ENCODE measurements at places on chromosomes 2 and 18. TPM values are rescaled to one million over a fixed set of nuclear protein-coding genes. Genes with fewer than 3 reads are reported as not detected.

Gene DTNA
- 9.0 TPM for polyA plus RNA-seq

DNA sequence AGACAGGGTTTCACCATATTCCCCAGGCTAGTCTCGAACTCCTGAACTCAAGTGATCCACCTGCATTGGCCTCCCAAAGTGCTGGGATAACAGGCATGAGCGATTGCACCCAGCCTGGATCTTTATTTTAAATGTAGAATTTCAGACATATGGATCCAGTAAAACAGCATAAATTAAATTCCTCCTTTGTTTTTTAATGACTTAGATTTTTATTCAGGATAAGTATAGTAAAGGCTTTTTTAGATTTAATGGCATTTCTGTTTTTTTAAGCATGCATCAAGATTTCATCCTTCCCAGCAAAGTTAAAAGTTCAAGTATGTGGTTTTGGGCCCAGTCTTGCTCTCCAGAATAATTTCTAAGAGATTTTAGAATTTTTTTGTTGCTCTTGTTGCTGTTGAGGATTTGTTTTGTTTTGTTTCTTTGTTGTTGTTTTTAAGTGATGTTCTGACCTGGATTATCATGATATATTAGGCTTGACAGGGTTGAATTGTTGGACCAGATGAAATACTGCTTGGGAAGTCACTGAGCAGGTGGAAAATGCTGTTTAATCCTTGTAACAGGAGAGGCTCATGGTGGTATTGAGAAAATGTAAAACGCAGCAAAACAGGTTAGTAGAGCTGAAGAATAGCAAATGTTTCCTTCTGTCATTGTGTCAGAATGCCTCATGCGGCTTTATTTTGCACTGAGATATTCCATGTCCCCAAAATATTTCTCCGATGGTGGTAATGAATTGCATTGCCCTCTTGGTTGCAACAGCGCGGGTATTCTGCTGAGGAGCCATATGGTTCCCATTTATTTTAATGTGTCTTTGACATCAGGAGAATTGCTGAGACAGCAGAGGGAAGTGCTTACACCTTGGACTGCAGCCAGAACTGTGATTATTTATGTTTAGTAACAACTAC lies 147.9 kb downstream of the GALNT3 start:
- DNase-seq: no peak
- H3K4me3 ChIP-seq: no peak overlapping the region
- no peak overlapping the region for H3K27ac ChIP-seq

DNA sequence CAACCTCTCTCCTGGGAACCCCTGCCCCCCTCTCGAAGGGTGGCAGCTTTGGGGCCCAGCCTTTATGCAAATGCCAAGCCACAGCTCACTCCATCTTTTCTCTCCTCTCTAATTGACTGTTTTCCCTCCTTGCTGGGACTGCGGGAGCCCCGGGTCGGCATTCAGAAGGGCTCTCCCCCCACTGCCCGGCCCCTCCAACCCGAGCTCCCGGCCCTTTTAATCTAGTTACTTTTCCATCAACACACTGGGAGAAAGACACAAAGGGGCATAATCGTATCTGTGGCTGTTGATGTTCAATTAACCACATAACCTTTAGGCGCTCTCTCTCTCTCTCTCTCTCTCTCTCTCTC lies 95.4 kb downstream of the INHBB start:
- no peaks in the 10 kb centered on the region for H3K4me1 ChIP-seq
- H3K4me3 ChIP-seq: no peak overlapping the region
- H3K27ac ChIP-seq: no peak overlapping the region
- no peak for DNase-seq

DNA sequence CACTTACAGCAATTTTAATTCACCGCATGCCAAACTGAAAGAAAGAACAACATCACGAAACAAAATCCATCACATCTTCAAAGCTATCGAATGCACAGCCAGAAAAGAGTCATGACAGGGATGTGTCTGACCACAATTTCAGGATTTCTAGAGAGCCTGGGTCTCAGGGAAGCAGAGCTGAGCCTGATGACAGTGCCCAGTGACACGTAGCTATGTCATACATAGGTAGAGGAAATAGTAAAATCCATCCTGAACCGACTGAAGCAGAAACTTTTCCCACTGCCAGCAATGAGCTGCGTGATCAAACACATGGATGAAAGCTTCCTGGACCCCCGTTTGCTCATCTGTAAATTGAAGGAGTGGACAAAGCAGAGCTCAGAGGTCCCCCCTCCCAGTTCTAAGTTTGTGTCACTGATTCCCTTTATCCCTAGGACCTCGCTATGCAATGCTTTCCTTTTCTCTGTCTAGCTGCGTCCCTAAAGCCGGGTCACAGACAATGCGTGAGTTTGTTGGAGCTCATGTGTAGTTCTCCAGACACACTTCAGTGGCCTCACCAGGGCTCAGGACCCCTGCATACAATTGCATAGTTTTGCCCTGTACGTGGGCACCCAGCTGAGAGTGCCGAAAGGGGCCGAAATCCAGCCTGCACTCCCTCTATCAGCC lies 37.6 kb downstream of the CCBE1 start:
- H3K27ac ChIP-seq: no peak overlapping the region
- no peak overlapping the region for H3K4me3 ChIP-seq
- H3K27me3 ChIP-seq: no peaks in the 10 kb centered on the region
- no peaks in the 10 kb centered on the region for H3K36me3 ChIP-seq
- H3K4me1 ChIP-seq: no peaks in the 10 kb centered on the region
